ENCODE measurements at places on chromosomes 7 and 10. TPM values are rescaled to one million over a fixed set of nuclear protein-coding genes. Genes with fewer than 3 reads are reported as not detected.

Gene CDC123
- 164 TPM for total RNA-seq

Gene ANKRD2
- 0.67 TPM for total RNA-seq

Gene BCL7B
- 65.4 TPM for total RNA-seq

Gene PRKAR2B
- total RNA-seq: 56.7 TPM

Gene RBP4
- total RNA-seq: not detected

Gene IFIT1B
- not detected for total RNA-seq

Data from mammary microvascular endothelial cell (primary cell).